ENCODE measurements at places on chromosomes 3 and 15.

DNA sequence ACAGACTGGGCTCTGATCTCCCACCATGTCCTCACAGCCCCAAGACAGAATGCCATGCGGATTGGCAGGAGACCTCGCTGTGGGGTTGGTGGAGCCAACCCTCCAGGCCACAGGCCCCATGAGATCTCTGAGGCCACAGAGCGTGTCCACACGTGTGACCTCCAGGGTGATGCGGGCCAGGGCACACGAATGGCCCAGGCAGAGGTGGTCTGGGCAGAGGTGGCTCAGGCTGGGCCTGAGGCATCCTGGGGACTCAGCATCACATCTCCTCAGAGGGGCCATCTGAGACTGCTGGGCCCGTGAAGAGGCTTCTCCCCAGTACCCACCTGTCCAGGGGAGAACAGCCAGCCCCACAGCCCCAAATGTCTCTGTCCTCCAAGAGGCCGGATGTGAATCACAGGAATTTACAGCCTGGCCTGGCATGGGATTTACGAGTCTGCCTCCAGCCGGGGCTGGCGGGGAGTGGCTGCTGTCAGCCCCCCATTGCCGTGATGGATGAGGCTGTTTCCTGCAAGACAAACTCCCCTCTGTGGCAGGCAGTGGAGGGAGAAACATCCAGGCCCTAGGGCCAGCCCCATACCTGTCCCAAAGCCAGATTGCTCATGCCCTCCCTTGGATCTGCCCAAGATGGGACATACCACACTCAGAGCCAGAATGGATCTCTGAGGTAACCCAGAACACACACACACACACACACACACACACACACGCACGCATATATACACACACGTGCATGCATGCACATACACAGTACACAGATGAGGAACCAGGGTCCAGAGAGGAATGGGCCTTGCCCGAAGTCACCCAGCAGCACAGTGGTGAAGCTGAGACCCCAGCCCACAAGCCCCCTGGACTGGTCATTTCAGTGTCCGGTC lies 208.3 kb downstream of the TBC1D2B start:
- DNase-seq, result peak; percentile 26

- no peak for DNase-seq
These were observed 4.1 kb upstream of the TM4SF4 start for GRCh38 chr3:149470381-149470780.

DNA sequence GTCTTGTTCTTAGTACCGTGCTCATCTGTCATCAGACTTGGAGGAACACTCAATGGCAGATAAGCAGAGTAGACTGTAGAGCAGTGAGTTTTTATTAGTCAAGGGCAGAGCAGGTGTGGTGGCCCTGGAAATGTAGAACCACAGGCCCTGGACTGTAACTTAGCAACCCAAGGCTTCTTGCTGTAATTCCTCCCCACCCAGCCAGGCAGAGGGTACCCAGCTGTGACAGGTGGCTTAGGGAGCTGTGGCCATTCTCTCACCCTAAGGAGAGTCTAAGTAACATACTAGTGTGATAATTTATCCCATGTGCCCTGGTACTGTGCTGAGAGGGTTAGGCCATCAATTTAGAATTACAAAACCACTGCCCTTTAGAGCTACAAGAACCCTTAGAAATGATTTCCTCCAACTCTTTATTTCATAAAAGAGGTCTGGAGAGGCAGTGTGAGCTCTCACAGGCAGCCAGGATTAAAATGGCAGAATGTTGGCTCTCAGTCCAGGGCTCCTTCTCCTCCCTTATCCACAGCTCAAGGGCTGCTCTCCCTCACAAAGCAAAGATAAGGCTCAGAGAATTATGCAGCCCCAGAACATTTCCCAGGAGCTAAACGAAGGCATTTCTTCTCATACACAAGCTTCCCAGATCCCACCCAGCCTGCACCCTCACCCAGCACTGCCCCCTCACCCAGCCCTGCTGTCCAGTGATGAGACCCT lies 3.0 kb downstream of the POMGNT2 start:
- no peak for DNase-seq

- DNase-seq, result no peak
These were observed 375.1 kb upstream of the ROBO2 start for GRCh38 chr3:76664816-76665215.

GRCh38 chr3:152910966-152911365 lies 76.0 kb downstream of the P2RY1 start:
- no peak for DNase-seq

DNA sequence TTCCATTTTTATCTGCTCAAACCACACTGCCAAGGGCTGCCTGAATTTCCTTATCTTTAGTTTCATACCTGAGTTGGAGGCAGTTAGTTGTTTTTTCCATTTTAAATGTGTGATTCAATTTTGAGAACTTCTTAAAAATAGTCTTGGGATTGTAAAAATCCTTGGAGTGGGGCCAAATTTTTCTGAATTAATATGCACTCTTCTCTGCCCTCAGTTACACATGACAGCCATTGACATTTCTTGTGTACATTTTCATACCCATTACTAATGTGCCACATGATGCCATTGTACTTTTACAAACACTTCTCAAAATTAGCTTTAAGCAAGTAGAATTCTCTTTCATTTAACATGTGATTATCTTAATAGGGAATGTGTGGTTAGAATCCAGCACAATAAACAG lies 141.7 kb downstream of the C3orf38 start:
- no peak for DNase-seq

DNA sequence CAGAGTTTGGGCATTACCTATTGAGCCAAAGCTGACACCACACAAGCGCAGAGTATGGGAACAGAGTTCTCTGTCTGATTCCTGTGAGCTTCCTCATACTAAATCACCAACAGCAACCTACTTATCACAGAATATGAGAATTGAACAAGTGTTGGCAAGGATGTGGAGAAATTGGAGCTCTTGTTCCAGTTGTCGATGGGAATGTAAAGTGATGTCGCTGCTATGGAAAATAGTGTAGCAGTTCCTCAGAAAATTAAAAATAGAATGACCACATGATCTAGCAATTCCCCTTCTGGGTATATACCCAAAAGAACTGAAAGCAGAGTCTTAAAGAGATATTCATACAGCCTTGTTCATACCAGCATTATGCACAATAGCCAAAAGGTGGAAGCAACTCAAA lies 33.4 kb downstream of the CD86 start:
- no peak for DNase-seq

- no peak for DNase-seq
These were observed 24.6 kb upstream of the GRIP2 start for GRCh38 chr3:14564741-14565140.

DNA sequence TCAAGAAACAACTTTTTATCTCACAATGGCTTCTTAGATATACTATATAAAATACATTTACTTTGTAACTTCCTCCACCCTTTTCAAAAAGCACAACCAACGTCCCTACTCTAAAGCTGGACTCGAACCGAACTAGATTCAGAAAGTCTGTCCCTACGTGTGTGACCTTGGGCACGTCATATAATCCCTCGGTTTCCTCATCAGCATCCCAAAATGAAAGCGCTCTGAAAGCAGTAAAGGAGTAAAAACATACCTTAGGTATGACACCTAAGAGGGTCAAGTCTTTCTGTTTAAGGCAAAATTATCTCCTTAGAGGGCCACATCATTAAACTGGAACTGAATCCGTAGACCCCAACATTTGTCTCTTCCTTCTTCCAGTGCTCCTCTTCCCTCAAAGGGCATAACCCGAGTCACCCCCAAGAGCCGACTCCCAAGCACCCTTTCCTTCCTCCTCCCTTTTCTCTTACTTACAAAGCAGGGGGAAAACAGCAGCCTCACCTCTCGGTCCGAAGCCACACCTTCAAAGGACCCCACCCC lies 663 bp downstream of the PDCD10 start:
- no peak for DNase-seq

GRCh38 chr3:128875556-128876120 lies 3.8 kb upstream of the ACAD9 start:
- DNase-seq, result no peak

DNA sequence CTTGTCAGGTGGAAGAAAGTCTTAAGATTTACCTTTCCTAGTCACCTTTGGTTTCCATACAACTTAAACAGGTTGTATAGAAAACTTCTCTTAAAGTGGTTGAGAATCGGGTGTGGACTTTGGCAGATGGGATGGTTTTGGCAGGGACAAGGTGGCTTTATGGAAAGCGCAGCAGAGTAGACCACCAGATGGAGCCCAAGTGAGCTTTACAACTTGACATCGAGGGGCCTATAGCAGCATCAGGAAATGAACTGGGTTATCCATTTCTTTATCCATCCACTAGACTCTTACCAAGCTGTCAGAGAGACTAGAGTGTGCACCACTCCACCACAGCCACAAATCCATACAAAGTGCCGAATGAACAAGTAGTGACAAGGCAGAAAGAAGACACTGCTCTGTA lies 85.3 kb upstream of the MBNL1 start:
- peak; percentile 32 for DNase-seq

DNA sequence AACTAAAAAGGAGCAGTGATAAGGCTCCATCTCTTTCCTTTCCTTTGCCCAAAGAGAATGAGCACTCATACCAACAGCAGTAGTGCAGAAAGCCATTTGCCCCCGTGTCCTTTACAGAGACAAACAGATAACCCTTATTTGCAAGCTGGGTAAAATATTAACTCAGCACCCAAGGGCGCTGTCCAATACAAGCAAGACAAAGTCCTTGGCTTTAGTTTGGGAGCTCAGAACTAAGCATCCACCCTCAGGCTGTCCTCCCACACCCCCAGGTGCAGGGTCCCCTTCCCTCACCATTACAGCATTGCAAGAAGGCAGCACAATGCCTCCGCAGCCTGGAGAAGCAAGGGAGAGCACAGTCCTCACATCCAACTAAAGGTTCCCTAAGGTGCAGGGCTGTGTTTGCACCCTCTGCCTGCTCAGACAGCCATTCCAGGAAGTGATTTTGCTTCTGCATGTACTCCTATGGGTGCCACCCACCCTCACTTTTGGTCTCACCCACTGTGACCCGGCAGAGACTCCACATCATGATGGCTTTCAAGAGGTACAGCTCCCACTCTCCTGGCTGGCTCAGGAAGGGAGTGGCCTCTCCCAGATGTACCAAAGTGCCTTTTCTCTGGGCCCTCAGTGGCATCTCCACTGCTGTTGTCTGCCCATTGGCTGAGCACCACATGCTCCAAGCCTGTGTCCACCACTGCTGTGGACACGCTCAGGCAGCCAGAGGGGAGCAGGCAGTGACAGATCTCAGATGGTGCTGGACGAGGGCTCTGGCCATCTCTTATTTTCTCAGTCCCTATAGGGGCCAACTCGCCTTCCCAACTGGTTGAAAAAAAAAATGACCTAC lies 34.1 kb upstream of the HES1 start:
- DNase-seq, result no peak

GRCh38 chr3:50474717-50475116 lies 28.7 kb downstream of the CACNA2D2 start:
- DNase-seq, result peak; percentile 39
